IPS-NIHi11 (cell line): ENCODE measurements at places on chromosomes 6 and 20.
A peak's percentile ranks its signal among the peaks of the same experiment; 100 is the strongest.

DNA sequence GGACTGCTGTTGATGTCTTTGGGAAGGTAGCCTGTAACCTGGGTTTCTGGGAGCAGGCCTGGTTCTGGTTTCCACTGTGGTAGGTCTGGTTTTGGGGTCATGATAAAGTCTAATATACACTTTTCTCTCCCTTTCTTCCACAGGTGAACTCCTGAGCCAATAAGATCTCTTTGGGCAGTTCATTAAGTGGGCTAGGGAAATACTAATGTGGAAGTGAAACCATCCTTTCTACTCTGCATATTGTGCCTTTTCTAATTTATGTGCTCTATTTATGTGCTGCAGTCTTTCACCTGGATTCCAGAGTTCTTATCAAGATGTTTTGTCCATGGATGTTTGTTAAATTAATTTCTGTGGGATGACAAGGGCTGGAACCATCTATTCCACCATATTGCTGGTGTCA, 165.7 kb upstream of the PTPRK start:
- DNase-seq, result no peak

- DNase-seq, result no peak
These were observed 20.9 kb upstream of the SRF start for GRCh38 chr6:43150051-43150751.

DNA sequence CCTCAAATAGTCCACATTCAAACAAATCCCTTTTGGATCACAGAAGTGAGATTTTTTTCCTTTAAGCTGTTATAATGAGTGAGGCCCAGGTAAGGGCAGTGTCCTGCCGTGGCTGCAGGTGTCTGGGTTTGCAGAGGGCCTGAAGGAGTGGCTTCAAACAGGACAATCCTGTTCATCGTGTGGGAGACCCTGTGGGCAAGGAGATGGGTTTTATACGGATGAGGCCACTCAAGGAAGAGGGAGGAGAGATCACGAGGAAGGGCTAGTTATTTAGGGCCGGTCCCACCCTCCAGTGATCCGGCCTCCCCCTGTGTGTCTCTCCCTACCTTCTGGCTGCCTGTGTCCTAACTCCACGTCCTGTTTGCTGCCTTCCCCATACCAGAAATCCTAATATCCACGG, 33.8 kb downstream of the PPP1R14C start:
- no peak for DNase-seq

DNA sequence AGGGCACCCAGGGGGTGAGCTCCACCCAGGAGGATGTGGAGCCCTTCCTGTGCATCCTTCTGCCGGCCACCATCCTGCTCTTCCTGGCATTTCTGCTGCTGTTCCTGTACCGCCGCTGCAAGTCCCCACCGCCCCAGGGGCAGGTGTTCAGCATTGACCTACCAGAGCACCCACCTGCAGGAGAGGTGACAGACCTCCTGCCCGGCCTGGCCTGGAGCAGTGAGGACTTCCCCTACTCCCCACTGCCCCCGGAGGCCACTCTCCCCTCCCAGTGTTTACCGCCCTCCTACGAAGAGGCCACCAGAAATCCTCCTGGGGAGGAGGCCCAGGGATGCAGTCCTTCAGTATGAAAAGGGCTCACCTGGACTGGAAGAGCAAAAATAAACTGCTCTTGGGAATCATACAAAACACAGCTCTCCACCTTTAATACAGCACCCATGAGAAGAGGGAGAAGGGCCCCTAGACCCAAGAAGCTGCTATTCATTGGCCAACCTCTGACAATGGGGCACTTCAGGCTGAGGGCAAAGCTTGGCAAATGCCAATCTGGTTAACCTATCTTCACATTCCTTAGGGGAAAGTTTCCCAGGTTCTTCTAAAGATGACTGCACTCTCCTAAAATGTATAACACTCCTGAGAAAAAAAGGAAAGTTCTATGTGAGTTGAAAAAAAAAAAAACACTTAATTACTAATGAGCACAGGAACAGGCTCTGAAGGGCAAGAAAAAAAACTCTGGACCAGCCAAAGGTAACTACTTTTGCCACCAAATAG, 5.0 kb downstream of the SMIM28 start:
- DNase-seq, result peak; percentile 32

DNA sequence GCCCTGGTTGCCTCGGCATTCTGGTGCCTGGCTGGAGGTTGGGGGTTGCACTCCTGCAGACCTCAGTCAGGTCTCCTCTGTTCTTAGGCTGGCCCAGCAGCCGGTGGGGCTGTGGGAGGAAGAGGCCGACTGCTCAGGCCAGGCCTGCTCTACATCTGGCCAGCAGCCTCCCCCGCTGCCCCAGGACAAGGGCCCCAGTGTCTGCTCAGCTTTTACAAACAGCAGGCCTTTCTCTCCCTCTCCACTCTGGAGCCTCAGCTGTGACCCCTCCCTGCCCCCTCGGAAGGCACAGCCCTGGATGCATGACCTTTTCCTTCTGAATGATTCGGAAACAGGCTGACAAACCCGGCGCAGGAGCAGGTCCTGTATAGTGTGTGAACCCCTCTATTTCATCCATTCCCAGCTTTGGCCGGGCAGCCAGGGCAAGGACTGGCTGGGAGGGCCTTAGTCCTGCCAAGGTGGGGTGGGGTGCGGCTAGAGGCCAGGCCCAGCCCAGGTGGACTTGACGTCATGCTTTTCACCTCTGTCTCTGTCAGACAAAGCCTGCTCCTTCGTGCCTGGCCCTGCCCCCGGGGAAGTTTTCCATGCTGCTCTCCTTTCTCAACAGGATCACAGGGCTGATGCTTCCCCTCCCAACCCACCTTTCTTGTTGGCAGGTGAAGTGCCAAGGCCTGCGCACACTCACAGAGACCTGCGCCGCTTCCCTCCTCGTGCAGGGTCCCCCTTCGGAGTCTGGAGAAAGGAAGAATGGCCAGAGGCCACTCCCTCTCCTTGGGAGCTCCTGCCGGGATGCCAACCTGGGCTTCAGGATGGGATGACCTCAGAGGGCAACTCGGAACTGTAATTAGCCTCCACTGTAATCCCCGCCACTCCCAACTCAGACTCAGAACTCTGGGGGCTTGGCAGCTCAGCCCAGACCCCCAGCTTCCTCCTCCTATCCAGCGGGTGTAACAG, 10.1 kb upstream of the ITPR3 start:
- no peak for DNase-seq

GRCh38 chr6:149335924-149336608, 18.6 kb downstream of the TAB2 start:
- DNase-seq, result no peak

DNA sequence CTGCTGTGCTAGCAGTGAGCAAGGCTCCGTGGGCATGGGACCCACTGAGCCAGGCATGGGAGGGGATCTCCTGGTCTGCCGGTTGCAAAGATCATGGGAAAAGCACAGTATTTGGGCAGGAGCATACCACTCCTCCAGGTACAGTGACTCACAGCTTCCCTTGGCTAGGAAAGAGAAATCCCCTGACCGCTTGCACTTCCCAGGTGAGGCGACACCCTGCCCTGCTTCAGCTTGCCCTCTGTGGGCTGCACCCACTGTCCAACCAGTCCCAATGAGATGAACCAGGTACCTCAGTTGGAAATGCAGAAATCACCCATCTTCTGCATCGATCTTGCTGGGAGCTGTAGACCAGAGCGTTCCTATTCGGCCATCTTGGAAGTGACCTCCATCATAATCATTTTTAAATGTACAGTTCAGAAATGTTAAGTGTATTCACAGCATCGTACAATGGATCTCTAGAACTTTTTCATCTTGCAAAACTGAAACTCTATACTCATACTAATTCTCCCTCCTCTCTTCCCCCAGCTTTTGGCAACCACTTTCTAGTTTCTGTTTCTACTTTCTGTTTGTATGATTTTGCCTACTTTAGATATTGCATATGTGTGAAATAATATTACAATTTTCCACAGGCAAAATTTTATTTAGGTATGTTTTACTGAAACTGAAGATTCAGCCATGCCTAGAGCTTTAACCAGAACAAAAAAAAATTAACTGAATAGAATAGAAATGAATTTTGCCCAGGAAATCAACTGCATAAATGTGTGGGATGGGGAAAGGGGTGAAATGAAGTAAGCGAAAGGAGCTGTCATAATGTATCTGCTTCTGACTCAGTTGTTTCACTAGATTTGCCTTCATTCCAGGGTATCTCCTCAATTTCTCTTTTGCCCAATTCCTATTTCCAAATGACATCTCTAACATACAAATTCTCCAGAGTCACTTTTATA, 100.0 kb downstream of the RWDD2A start:
- no peak for DNase-seq

DNA sequence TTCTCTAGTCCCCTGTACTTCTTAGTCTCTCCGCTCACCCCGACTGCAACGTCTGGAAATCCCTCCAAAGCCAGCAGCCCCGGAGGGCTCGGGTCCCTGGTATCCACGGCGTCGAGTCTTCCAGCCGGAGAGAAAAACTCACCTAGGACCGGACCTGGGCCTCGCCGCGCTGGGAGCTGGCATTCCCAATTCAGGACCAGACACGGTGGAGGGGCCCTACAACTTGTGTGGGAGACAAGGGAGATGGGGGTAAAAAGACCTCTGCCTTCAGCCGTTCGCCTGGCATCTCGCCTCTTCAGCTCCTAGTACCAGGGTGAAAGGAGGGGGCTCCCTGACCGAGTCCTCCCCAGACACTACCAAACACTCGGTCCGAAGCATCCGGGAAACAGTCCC, 64.3 kb downstream of the GPX5 start:
- no peak for DNase-seq

- DNase-seq, result peak; percentile 93
These were observed 39.4 kb upstream of the KCNK16 start for GRCh38 chr6:39361657-39362486.

DNA sequence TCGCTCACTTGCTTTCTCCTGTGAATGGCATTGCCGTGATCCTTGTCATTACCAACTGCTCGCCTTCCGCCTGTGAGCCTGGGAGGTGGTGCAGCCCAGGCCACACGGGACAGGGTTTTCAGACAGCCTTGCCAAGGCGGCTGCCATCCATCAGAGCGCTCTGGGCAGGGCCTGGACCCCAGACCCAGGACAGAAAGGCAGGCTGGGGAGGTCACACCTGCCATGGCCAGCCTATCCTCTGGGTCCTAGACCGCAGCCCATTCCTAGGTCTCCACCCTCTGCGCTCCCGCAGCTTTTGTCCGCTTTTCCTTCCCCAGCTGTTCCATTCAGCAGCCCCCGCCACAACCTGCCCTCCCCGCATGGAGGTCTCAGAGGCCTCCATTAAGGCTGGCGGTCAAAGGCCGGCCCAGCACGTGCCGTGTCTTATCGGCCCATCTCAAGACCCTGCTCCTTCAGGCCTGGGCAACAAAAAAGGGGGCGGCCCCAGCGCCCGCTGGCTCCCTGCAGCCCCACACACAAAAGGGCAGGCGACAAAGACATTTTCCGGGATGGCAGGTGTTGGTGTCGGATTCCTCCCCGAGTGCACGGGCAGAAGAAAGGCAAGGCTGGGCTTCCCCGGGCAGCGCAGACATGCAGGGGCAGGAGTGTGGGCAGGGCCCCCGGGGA, 28.1 kb downstream of the INSM1 start:
- DNase-seq, result peak; percentile 65

- DNase-seq, result no peak
These were observed 174.0 kb upstream of the FBXL4 start for GRCh38 chr6:99121748-99122147.

DNA sequence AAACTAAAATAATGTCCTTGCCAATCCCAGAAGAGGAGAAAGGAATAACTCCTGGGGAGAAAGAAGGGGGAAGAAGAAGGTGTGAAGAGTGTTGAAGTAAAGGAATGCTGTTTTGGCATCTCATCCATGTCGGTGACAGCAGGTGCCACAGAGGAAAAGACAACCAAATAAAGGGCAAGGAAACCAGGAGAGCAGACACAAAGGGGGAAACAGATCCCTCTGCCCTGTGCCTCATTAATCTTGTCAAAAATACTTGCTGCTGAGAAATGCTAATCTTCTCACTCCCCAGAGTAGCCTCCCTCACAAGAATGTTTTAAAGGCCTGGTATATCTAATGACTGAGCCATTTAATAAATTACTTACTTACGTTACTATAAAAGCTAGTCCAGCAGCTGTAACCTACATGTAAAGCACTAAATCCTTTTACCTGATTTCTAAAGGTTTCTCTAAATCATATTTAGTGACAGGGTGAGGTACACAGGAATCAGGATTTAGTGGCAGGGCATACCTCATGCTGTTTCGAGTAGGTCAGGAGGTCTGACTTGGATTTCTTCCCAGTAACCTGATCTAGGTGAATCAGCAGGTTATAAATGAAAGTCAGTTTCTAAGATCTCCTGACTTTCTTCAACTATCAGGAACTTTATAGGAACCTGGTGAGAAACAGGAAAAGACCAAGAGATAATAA, 377.1 kb downstream of the CENPW start:
- peak; percentile 17 for DNase-seq

GRCh38 chr20:63501818-63502670, 3.2 kb upstream of the EEF1A2 start:
- peak; percentile 89 for DNase-seq

- no peak for DNase-seq
These were observed 414.5 kb upstream of the HSF2 start for GRCh38 chr6:121984956-121985355.

- DNase-seq, result peak; percentile 1
These were observed 771.4 kb upstream of the DEFB115 start for GRCh38 chr20:30486103-30486478.

DNA sequence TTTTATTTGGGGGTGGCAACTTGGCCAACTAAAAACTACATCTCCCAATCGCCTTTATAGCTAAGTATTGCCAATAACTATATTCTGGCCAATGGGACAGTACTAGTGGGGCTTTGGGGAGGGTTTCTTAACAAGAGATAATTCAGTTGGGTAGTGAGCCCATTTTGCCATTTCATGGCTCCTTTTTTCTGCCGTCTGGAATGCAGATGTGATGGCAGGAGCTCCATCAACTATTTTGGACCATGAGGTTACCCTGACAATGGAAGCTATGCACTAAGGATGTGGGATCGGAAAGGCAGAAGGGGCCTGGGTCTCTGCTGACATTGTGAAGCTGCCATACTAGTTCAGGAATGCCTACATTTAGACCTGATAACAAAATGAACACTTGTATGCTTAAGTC, 67.0 kb upstream of the FOXC1 start:
- DNase-seq, result no peak

GRCh38 chr6:3533981-3534380, 77.1 kb upstream of the SLC22A23 start:
- DNase-seq, result no peak

GRCh38 chr6:27260836-27261375, 13.4 kb downstream of the PRSS16 start:
- DNase-seq, result no peak
